ENCODE measurements at places on chromosomes 11 and 22.

DNA sequence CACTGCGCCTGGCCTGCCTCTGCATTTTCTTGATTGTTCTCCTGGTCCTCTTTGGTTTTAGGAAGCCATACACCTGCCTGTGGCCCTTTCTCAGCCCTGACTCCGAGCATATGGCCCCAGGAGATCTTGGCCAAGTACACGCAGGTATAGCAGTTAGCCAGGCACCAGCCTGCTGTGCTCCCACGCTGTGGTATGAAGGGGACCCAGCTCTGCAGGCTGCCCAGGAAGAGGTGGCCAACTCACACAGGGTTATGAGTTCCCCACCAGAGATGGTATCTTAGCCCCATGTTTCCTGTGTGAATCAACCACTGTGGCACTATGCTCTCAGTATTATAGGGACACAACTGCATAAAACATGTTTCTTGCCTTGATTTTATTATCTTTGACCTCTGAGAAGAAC is 31.1 kb downstream of the SGSM3 start:
- DNase-seq, result peak; percentile 75

DNA sequence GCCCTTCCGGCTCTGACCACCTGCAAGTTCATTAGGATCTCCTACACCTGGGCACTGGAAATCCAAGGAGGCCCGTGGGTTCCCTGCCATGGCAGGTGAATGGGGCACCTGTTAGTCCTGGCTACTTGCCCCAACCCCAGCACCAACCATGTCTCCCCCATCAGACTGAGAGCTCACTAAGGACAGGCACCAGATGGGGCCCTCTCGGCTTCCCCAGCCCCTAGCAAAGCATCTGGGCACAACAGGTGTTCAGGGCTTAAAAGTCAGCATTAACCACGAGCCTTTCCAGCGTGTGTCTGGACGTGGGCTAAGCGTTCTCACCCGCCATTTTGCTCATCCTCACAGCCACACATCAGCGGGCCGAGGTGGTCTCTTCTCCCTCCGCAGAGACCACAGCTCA is 2.2 kb downstream of the SULT4A1 start:
- no peak for DNase-seq

GRCh38 chr11:46953093-46953492 is 16.5 kb downstream of the CSTPP1 start:
- no peak for DNase-seq

DNA sequence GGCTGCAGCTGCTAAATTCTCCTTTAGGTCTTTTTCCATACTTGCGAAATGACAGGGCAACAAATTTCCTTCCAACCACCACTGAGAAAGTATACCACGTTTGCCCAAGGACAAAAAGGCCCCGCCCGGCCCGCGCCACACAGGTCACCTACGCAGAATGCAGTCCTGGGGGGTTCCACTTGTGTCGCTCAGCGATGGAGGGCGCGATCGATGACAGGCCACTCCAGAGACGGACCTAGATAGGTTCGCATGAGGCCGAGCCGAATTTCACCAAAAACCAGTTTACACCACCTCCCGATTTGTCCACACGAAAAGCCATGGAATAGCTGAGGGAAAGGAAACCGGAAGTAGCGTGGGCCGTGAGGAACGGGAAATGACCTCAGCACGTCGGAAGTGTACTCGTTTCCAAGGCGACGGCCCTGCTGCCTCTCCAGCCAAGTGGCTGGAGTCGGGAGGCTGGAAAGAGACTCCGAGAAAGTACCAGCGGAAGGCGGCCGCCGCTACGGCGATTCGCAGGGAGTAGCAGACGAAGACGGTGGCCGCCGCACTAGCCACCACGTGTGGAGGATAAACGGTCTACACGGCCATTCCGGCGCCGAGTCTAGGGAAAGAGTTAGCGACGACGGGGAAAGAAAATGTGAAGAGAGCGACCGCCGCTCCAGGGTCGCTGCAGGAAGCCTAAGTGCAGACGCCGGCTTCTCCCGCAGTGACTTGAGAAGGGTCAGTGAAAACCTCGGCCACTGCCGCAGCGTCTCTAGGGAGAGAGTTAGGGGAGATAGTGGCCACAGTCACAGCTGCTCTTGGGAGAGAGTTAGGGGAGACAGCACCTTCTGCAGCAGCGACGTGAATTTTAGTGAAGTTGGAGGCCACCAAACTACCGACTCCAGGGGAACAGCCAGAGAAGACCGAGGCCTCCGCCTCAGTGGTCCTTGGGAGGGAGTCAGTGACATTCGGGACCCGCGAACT is at the start of gene ANKRD42:
ANKRD42 (plus strand) TSS at position 398 of the 966 bp plus-strand sequence. CDS start 959 bp downstream, outside the sequence.
- peak; percentile 81 for DNase-seq

GRCh38 chr11:39374963-39375698 is 2084.3 kb downstream of the LRRC4C start:
- DNase-seq, result peak; percentile 54

- no peak for DNase-seq
Measured at GRCh38 chr11:96781082-96781481, 391.3 kb downstream of the JRKL start.

DNA sequence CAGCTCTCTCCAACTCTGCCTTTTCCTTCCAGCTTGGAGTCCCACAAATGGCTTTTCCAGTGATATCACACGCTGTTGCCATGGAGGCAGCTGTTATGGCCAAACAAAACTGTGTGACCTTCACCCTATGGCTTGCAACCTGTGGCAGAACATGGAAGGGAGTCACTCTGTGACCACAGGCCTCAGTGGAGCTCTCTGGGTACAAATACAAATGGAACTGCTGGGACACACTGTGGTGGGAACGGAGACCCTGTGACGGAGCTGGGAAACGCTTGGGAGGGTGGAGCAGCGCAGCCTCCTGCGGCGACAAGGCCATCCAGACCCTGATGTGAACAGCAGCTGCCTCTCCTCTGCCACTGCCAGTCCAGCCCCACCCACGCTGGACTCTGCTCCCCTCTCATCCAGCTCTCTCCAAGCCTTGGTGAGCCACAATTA is 162.5 kb downstream of the ETS1 start:
- DNase-seq, result no peak
